ENCODE measurements at places on chromosomes 16 and 17.

- DNase-seq: no peak
Observed at GRCh38 chr17:82957961-82958561, 118.2 kb upstream of the ZNF750 start.

DNA sequence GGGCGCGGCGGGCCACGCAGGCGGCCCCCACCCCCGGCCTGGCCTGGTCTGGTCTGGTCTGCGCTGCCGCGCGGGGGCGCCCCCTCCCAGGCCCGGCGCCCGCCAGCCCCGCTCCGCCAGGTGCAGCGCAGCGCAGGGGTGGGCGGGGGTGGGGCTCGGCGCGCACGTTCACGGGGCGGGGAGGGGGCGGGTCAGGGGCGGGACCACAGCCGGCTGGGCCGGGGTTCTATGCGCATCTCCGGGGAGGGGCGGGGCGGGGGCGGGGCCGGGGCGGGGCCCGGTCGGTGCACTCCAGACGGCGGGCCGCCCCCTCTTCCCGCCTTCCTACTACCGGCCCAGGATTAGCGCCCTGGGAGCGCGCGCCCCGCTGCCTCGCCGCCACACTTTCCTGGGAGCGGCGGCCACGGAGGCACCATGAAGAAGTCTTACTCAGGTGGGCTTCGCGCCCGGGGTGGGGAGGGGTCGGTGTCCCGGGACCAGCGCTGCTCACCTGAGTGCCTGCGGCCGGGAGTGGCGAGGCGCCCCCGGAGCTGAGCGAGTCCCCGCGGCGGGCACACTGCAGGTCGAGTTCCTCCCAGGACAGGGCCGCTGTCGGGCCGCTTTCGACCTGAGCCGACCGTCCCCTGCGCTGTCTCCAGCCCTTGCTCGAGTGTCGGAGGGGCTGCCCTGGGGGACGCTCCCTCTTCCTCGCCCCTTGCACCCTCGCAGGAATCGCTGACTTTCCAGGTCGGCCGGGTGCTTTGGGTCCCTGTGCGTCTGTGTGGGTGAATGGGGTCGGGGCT lies 140.5 kb downstream of the SEC14L1 start:
- peak; percentile 65 for DNase-seq

DNA sequence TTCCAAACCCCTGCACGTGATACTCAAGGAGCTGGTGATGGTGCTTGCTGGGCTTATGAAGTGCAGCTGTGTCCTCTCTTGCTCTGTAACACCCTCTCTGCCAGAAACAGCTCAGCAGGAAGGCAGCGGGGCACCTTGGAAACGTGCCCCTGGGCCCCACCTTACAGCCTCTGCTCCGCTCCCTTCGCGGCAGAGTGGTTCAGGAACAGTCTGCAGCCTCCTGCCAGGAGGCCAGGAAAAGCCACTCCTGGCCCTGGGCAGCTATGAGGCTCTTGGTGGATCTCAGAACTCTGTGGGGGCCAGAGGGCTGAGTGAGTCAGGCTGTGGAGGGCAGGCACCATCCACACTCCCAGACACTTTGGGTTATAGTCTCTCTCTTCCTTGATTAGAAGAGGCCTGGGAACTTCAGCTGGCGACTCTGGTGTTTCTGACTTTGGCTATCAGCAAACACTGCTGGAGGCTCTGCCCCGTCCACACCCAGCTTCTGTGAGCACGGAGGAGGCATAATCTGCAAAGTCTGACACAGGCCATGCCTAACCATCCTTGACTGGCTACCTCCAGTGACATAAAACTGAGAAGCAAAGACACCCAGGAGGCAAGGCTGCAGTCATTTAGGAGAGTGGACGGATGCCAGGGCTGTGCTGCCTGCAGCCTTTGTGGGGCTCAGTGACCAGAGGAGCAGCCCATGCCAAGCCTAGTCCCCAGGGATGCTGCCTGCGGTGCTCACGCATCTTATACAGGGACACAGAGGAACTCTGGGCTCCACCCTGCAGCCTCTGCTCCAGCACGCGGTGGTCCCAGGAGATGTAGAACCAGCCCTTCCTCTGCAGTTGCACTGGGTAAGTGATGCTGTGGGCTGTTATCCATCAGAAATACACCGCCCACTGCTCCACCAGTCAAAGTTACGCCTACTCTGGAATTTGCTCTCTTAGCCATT lies 65.3 kb downstream of the METRNL start:
- DNase-seq: no peak

DNA sequence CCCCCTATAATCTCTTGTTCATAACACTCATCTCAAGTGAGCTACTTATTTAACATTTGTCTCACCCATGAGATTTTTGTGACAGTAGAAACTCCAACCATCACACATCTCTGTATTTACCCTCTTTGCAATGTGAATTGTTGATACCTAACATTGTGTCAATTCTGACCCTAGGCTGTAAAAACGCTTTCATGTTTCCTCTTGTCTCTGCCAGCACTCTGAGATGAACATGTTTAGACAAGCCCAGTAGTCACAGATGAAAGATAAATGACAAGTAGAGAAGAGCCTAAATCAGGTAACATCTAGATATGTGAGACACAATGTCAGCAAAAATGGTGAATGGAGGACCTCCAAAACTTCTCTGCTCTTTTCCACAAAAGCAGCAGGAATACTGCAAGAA lies 1254.5 kb upstream of the GOT2 start:
- DNase-seq: no peak

DNA sequence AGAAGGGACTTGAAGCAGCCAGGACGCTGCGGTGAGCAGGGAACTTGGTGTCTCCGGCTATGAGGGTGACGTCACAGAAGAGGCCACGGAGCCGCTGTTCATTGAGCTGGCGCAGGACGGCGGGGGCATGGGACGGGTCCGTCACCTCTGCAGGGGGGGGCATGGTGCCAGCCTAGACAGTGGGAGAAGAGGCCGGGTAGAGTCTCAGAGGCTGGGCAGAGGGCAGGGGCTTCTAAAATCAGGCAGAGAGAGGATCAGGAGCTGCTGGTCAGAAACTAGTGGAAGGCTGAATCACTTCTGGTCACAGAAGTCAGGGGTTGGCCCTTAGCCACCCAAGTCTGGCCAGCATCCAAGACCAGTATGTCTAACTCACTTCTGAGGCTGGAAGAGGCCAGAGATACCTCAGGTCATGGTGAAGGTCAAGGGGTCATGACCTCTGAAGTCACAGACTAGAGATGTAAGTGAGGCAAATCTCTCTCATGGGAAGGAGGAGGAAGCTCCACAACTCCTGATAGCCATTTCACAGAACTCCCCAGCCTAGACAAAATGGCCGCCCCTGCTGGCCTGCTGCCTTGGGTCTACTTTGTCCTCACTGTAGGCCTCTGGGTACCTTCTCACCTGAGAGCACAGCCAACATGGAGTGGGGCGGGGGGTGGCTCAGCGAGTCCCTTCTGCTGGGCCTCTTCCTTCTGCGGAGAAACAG lies 12.6 kb downstream of the ZBTB4 start:
- peak; percentile 44 for DNase-seq

DNA sequence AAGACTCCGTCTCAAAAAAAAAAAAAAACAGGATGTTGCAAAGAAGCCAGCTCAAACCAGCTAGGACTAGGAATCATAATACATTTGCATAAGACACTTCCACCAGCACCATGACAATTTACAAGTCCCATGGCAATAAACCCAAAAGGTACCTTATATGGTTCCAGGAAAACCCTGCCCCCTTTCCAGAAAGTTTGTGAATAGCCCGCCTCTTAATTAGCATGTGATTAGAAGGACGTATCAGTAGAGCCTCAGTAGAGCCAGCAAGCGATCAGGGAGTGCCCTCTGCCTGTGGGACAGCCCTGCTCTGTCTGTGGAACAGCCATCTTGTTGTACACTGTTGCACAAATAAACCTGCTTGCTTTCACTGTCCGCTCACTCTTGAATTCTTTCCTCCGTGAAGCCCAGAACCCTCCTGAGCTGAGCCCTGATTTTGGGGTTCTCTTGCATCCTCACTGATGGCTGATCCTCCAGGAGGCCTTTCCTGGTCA lies 14.0 kb downstream of the NUPR1 start:
- DNase-seq: peak; percentile 73

DNA sequence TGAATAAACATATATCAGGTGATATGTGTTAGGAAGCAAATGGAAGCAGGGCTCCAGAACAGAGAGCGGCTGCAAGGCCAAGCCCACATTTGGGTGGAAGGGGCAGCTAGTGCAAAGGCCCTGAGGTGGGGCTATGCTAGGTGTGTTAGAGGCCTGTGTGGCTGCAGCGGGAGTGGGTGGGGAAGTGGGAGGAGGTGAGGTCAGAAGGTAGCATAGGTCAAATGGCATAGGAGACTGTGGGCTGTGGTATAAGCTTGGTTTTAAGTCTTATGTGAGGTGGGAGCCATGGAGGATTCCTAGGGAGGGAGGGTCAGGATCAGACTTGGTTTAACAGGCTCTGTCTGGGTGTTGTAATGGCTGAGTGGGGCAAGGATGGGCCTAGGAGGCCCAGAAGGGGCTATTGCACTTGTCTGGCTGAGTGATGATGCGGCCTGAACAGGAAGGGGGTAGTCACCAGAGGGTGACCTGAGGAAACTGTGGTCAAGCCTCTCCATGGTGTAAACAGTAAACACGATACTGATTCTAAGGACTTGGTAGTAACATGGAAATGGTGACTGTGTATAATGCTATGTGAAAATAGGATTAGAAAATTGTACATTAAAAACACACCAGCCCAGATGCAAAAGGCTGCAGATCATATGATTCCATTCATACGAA lies 31.1 kb downstream of the RAI1 start:
- no peak for DNase-seq

DNA sequence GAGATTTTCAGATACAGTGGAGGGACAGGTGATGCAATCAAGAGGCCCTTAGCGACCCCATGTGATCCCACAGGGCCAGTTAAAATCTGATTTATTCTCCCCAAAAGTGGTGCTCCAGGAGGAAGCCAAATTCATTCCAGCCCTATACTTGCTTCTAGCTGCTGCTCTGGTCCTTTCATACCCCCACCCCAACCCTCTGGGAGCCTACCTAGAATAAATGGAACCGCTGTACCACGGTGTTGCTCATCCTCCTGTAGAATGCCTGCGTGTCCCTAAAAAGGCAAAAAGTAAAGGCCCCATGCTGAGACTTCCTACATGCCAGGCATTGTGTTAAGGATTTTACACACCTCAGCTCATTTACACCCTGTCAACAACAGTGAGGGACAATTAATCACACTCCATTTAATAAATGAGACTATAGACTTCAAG lies 2.0 kb upstream of the RASL10B start:
- DNase-seq: no peak

- no peak for DNase-seq
Observed at GRCh38 chr16:46800494-46800893, 30.5 kb downstream of the C16orf87 start.

DNA sequence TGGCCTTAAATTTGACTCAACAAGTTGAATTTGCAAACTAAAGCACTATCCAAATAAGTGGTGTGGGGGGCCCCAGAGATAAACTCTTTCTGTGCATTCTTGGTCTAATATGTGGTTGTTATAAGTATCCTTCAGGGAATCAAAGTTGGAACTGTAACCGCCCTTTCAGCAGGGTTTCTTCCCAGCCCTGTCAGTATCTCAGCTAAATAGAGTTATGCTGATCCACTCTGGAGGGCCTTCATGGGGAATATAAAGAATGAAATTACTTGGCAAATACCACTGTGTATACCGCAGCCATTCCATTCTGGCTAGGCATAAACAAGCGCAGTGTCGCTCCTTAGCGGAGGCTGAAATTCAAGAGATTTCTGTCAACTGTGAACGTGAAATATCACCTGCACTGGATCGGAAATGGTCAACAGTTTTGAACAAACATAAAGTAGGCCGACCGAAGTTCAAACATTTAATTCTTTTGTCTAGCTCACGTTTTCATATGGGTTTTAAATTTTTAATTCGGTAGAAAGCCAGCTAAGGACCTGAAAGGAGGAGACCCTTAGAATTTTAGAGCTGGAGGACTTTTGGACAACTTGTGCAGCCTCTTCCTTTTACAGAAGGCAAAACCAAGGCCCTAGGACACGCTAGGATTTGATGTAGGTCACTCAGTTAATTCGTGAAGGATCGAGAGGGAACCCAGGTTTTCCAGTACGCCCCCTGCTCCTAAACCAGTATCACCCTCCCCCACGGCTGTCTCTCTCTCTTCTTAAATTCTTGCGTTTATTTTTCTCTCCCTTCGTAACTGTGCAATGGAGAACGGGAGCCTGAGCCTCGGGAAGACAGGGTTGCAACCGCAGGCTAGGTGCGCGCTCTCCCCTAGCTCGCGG lies 74.7 kb downstream of the CHD9 start:
- peak; percentile 46 for DNase-seq

- no peak for DNase-seq
Observed at GRCh38 chr16:49498264-49498663, 124.7 kb downstream of the C16orf78 start.

GRCh38 chr16:81816793-81817210 lies 37.7 kb downstream of the PLCG2 start:
- DNase-seq: no peak

DNA sequence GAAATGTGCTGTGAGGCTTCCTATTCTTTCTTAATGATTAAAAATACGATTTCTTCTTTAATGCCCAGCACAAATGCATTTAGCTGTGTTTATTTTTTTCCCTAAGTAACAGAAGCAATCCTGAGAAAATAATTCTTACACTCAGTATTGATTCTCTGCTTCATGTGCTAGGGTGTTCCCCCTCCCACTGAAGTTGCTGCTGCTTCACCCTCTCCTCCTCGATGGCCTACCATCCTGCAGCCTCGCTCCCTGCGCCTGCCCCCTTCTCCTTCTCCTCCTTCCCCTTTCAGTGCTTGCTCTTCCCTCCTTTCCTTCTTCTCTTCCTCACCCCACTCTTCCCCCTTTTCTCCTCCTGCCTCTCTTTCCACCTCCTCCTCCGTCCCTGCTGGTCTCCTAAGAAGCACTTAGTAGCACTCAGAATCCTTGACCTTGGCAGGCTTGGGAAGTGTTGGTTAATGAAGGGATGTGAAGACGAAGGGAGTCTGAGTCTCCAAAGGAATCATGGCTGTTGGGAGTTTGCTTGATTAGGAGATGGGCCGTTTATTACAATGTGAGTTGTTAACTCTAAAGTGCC lies 119.7 kb downstream of the RPTOR start:
- peak; percentile 20 for DNase-seq

GRCh38 chr17:41977991-41978390 lies 11.4 kb downstream of the CNP start:
- no peak for DNase-seq

DNA sequence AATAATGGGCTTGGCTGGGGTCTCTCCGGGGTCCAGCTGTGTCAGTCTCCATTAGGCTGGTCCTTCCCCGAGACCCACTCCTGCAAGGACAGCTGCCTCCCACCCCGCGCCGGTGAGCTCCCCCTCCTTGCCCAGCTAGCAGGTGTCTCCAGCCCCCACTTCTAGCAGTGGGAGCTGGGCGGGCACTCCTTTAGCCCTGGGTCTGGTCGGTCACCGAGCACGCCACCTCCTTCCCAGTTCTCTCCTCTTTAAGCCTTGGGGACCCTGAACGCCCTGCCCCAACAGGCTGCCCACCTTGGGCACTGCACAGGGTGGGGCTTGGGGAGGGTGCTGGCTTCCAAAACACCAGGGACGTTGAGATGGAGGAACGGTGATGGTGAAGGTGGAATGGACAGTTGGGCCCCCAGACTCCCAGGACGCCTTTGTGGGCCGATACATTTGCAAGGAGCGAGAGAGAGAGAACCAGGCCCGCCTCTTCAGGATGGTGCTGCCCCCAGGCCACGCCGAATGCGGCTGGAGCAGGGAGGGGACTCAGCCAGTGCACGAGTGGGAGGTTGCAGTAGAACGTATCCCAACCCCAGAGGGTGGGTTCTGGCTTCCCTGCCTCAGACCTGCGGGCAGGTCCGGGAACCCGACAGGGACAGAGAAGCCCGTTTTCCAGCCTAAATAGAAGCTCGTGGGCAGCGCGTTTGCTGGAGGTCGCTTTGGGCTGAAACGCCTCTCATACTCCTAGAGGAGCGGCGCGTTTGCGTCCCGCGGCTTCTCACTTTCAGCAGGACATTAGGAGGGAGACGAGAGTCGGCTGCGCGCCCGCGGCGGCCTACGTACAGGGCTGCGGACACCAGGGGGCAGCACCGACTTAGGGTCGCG lies 10.7 kb downstream of the TBX2 start:
- DNase-seq: no peak

- DNase-seq: no peak
Observed at GRCh38 chr17:35843698-35844097, 25.0 kb downstream of the HEATR9 start.
